ENCODE measurements at places on chromosomes 7 and 10.

- no peak for DNase-seq
Measured at GRCh38 chr10:121110369-121110768, 259.2 kb downstream of the WDR11 start.

GRCh38 chr10:93059975-93060886 is at the start of gene CYP26C1:
Gene CYP26C1 (plus strand): TSS chr10:93060798. CDS start chr10:93061264, 466 bp downstream.
- DNase-seq = no peak

GRCh38 chr10:89399956-89400355 is 7.5 kb downstream of the IFIT1 start:
- DNase-seq = no peak

DNA sequence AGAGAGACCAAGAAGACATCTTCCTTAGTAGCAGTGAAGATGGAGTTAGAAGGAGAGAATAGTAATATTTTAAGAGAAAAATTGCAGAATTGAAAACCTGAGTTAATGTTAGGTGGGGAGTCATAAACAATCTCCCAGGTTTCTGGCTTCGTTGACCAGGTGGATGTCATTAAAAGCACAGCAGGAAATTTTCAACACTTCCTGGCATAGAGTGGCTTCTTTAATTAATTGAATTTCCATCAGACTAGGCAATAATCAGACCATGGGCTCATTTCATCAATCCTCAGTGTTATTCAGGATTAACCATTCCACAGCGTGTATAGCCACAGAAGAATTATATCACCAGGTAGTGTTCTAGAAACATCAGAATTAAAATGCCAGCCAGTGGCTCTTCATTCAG is 268.2 kb downstream of the CCDC3 start:
- DNase-seq = no peak

GRCh38 chr10:73763343-73763742 is 18.5 kb upstream of the CHCHD1 start:
- DNase-seq = no peak

DNA sequence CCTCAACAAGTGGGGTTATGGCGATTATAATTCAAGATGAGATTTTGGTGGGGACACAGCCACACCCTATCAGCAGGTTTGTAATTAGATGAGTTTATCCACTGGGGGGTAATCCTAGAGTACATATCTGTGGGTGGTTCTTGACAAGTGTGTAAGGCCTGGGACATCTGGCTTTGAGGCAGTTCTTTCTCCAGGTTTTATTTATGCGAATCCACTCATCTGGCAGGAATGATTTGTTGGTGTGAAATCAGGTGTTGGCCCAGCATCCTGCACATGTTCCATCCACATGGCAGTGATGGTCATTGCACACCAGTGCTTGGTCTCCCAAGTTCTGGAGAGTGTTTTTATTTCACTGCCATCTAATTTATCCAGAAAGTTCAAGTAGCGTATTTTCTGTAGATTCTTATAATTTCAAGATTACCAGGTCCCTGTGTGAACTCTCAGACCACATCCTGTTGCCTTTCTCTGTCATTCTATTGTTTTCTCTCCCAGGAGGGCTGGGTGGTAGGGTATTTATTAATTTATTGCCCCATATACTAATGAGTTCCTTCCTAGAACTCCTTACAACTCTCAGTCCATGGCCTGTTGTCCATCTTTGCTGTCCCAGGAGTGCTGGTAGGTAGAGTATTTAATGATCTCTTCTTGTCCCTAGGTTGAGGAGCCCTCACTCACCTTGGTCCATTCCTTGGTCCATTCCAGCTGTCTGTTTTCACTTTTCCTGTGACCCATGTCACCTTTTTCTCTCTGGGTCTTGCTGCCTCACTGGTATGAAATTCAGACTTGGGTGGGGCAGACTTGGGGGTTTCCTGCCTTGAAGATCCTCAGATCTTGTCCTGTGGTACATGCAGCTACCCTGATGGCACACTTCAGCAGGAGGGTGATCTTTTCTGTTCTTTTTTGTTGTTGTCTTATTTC is 10.4 kb downstream of the RALA start:
- DNase-seq = no peak
